ENCODE measurements at places on chromosomes 12 and 14.

GRCh38 chr14:25056688-25057078, 6.7 kb upstream of the STXBP6 start:
- no peak for DNase-seq

GRCh38 chr12:132270516-132270915, 58.9 kb downstream of the GALNT9 start:
- DNase-seq = no peak

GRCh38 chr14:100048786-100049185, 16.4 kb upstream of the EVL start:
- no peak for DNase-seq

GRCh38 chr12:12582895-12583303, 20.2 kb upstream of the DUSP16 start:
- peak; percentile 26 for DNase-seq

- no peak for DNase-seq
These were observed 96.1 kb downstream of the TRHDE start for GRCh38 chr12:72368298-72368697.

GRCh38 chr14:77003960-77004710, 24.4 kb downstream of the IRF2BPL start:
- peak; percentile 5 for DNase-seq

DNA sequence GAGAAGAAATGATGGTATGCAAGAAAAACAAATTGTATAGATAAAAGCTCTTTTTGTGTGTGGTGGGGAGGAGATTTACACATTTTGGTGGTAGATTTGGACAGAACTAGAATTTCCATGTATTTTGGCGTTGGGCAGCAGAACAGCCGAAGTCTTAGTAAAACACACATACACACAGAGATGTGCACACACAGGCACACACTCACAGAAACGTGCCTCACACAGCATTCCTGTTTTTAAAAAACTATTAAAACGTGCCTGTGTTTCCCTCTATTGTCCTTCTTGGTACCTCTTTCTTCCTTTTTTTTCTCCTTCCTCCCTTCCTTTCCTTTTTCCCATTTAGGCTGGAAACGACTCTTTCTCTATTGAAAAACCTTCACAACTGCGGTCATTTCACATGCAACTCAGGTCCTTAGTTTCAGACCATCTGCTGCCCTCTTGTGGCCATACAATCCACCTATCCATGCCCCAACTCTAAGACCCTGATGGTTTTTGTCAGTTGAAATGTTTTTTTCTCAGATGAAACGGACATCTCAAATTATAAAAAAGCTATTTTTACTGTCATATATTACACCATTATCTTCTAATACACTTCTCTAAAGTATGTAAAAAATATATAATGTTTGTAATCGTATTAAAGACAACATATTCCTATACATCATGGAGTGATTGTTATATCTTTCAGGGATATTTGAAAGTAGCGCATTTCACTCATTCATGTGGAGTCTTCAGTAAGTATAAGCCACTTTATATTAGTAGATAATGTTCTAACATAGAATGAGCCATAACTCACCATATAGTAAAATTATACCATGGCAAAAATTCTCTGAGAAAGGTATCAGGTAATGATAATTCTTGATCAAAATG, 386.7 kb upstream of the NOVA1 start:
- DNase-seq = peak; percentile 86

DNA sequence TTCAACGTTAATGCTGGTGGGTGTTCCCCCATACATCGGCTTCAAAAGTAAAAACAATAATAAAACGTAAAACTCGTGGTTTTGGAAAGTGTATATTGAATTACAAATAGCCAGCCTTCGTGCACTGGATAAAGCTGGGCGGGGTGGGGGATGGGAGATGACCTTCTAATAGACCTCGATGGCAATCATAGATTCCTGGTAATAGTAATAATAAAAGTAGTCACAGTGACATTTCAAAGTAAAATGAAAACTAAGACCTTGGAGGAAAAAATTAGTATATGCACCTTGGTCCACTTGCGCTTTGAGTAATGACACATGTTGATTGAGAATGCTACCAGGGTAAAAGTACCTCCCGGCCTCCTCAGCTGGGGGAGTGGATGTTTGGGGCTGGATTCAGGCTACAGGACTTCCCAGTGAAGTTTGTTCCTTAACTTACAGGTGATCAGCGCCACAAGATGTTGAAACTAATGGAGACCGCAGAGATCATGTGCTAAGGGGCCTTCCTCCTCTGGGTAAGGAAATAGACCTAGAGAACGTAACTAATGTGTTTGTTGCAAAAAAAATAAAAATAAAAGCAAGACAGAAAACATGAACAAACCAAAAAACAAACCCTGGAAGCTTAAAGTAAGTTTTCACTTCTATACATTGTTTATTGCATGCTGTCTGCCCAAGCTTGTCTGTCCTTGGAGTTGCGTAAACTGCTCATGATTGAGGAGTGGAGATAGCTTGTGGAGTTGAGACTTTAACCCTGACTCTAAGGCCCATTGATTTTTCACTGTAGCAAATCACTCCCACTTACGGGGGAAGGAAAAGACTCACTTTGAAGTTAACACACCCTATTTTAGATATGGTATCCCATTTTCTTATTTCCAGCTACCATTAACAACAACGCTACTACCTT, 907 bp upstream of the LRIG3 start:
- peak; percentile 11 for DNase-seq

GRCh38 chr12:19997656-19998400, 370.5 kb upstream of the PDE3A start:
- DNase-seq = peak; percentile 20

- DNase-seq = no peak
These were observed 75.6 kb downstream of the LMO3 start for GRCh38 chr12:16530268-16530850.

GRCh38 chr12:55965941-55966407, at the start of gene PMEL:
PMEL (minus strand) TSS chr12:55966042; CDS start chr12:55966011, 31 bp downstream.
- no peak for DNase-seq

DNA sequence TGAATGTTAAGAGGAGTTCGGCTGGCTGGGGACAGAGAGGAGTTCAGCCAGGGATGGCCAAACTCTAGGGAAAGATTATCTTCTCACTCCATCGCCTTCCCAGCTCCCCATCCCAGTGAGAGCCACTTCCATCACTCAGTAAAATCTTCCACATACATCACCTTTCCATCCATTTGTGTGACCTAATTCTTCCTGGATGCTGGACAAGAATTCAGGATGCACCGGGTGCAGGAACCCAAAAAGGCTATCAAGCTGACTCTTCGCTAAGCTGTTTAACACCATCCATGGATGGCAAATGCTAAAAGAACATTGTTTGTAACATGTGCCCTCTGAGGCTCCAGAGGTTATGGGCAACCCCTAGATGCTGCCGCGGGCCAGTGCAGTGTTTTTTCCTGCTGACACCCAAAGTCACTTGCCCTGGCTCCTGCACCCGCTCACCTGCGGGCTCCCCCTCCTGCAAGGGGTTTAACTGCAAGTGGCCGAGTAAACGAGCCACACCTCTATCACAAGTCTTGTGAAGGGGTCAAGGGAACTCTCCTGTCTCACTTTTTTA, 216.0 kb upstream of the NPAS3 start:
- no peak for DNase-seq

DNA sequence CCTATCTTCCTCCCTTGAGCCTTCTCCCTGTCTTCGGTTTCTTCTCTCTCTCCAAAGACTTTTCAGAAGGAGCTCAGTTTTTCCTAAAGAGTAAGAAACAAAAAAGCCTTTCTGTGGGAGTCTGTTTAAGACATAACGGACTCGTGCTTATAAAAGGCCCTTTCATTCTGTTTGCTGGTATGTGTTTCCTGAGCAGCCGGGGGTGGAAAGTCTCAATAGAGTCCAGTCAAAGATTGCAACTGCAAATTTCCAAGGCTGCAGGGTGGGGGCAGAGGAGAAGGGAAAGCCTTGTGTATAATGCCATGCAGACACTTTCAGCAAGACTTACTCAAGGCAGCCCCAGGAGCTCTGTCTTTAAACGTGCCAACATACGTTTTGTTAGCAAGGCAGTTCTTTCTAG, 62.2 kb downstream of the GNG2 start:
- DNase-seq = no peak

DNA sequence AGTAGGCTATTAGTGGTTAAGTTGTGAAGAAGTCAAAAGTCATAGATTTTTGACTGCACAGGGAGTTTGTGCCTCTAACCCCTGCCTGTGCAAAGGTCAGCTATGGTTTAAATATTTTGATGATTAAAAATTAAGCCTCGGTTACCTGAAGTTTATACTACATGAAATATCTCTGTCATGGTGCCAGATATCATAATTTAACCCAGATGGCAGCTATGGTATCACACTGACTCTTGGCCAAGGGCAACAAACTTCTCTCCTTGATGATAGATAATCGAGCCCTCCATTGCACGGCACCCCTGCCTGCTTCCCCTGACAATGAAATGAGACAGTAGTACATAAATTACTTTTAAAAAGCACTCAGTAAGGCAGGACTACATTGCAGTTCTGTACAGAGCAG, 80.8 kb downstream of the SLC35F4 start:
- DNase-seq = no peak

- no peak for DNase-seq
These were observed 11.8 kb upstream of the POLR3B start for GRCh38 chr12:106345746-106346145.

GRCh38 chr14:68312884-68313610, 479.8 kb downstream of the ZFP36L1 start:
- DNase-seq = no peak

- DNase-seq = no peak
These were observed 71.5 kb downstream of the EP400 start for GRCh38 chr12:132021031-132021871.

All from adipocyte (in vitro differentiated cells).